ENCODE measurements at places on chromosomes 1 and 21. TPM values are rescaled to one million over a fixed set of nuclear protein-coding genes. Genes with fewer than 3 reads are reported as not detected.

Gene CLCA1
- total RNA-seq: not detected

Gene S100A1
- not detected for total RNA-seq

Gene ZBTB8A
- 0.35 TPM for total RNA-seq

Gene LCE1C
- not detected for total RNA-seq

- H3K36me3 ChIP-seq: no peaks in the 10 kb centered on the region
- H3K4me1 ChIP-seq: peaks cover 16% of the 10 kb centered on the region
- peaks cover 10% of the 10 kb centered on the region for H3K27me3 ChIP-seq
- peak overlapping the region; percentile 8 for H3K4me3 ChIP-seq
- no peak for DNase-seq
Observed at GRCh38 chr1:21938732-21939538, 1.8 kb upstream of the HSPG2 start.

DNA sequence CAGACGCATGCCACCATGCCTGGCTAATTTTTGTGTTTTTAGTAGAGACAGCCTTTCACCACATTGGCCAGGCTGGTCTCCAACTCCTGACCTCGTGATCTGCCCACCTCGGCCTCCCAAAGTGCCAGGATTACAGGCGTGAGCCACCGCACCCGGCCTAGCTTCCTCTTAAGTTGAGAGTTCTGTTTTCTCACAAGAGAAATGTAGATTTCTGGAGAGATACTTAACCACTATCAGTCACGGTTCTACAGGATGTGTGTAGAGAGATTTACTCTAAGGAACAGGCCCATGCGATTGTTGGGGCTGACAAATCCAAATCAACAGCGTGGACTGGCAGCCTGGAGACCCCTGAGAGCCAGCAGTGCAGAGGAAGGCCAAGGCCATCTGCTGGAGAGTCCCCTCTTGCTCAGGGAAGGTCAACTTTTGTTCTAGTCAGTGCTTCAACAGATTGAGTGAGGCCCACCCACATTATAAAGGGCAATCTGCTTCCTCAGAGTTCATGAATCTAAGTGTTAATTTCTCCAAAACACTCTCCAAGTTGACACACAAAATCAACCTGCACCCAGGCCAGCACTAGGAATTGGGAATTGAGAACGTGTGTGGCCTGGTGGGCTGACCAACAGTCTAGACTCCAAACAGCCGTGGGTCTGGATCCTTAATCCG, 38.7 kb downstream of the CHAF1B start:
- no peak overlapping the region for H3K4me3 ChIP-seq
- peaks cover 7% of the 10 kb centered on the region for H3K36me3 ChIP-seq
- no peaks in the 10 kb centered on the region for H3K27me3 ChIP-seq
- H3K27ac ChIP-seq: peak overlapping the region; percentile 37
- DNase-seq: no peak

DNA sequence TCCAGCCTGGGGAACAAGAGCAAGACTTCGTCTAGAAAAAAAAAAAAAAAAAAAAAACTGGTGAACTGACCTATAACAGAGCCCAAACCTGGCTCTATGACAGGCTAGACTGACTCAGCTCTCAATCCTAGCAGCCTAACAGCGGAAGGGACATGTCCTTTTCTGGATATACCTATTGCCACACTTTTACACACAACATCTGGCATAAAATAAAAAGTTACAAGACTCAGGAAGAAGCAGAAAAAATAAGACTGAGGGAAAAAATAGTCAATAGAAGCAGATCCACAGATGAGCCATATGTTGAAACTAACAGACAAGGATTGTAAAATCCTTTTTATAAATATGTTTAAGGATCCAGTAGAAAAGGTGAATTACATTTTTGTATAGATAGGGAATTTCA, 57.5 kb upstream of the IPO9 start:
- H3K4me3 ChIP-seq: no peak overlapping the region
- H3K27ac ChIP-seq: no peak overlapping the region
- H3K4me1 ChIP-seq: no peaks in the 10 kb centered on the region
- no peak for DNase-seq
- no peaks in the 10 kb centered on the region for H3K36me3 ChIP-seq
- peaks cover 2% of the 10 kb centered on the region for H3K27me3 ChIP-seq

DNA sequence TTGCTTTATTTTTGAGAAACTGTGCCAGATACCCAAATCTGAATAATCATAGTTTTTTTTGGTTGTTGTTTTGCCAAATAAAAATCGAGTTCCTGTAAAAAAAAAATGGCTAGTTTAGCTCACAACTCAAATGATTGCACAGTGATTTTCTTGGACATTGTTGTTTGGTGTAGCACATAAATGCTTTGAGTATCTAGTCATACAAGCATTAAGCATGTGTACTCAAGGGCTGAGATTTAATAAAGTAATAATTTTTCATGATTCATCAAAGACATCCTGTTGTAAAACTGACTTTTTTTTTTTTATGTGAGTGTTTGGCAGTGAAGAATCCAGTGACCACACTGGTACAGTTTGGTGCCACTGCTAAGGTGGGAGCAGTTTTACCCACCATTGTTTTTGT, 18.8 kb downstream of the ITSN1 start:
- no peak overlapping the region for H3K27ac ChIP-seq
- no peak overlapping the region for H3K4me3 ChIP-seq
- H3K36me3 ChIP-seq: no peaks in the 10 kb centered on the region
- no peak for DNase-seq
- no peaks in the 10 kb centered on the region for H3K4me1 ChIP-seq
- no peaks in the 10 kb centered on the region for H3K27me3 ChIP-seq

GRCh38 chr1:194865383-194865782, 1679.0 kb upstream of the B3GALT2 start:
- no peak overlapping the region for H3K27ac ChIP-seq
- H3K27me3 ChIP-seq: no peaks in the 10 kb centered on the region
- H3K4me3 ChIP-seq: no peak overlapping the region
- H3K4me1 ChIP-seq: no peaks in the 10 kb centered on the region
- no peak for DNase-seq

DNA sequence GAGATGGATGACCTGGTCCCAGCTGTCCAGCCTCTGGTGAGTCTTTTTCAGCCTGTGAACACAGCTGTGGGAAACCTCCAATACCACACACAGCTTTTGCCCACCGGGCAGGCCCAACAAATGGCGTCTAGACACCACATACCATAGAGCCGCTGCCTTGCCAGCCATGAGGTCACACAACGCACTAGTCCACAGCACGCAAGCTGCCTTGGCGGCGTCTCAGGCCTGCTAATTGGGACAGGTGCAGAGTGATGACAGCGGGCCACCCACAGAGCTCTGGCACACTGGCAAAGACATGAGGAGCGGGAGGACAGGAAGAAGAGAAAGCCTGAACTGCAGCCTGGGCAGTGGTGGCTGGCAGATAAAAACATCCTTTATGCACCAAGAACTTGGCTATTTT, 125.5 kb downstream of the ADAMTS1 start:
- H3K4me3 ChIP-seq: no peak overlapping the region
- DNase-seq: no peak
- peaks cover 7% of the 10 kb centered on the region for H3K27me3 ChIP-seq
- H3K27ac ChIP-seq: no peak overlapping the region
- no peaks in the 10 kb centered on the region for H3K36me3 ChIP-seq
